ENCODE measurements at places on chromosomes 6 and 20. TPM values are rescaled to one million over a fixed set of nuclear protein-coding genes. Genes with fewer than 3 reads are reported as not detected.

TFAP2A gene
- total RNA-seq, result 0.31 TPM

CLPSL1 gene
- total RNA-seq, result not detected

ADGRB3 gene
- total RNA-seq, result 2.4 TPM

PMEPA1 gene
- total RNA-seq, result 61.3 TPM

TFEB gene
- total RNA-seq, result 10.4 TPM

SSTR4 gene
- total RNA-seq, result not detected

GRCh38 chr20:431012-431904, 23.2 kb downstream of the RBCK1 start:
- DNase-seq, result peak; percentile 57

GRCh38 chr6:33862536-33862935, 58.7 kb upstream of the MLN start:
- no peak for DNase-seq

GRCh38 chr6:107641500-107641941, 151.6 kb downstream of the SOBP start:
- no peak for DNase-seq

GRCh38 chr20:63274381-63275228, 2.0 kb downstream of the ARFGAP1 start:
- DNase-seq, result no peak

- no peak for DNase-seq
These were observed 151.9 kb upstream of the COL21A1 start for GRCh38 chr6:56399250-56399671.

All from endothelial cell (in vitro differentiated cells).